ENCODE measurements at places on chromosomes 3 and 15.

GRCh38 chr3:56681984-56682461 lies 1.0 kb downstream of the TASOR start:
- DNase-seq = no peak

DNA sequence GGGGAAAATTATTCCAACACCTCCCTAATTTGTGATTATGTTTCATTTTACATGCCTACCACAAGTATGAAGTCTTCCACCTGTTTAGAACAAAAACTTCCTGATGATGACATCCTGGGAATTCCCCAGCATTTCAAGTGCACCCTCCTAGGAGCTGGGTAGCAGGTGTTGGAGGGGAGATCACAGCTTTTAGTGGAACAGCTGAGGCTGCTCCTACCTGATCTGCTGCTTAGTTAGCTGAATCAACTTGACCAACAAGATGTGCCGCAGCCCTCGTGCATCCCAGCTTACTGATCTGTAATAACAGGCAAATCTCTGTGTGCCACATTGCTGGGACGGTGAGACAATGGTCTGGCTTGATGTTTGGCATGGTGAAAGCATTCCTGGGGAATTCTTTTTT lies 29.7 kb downstream of the TRAK1 start:
- no peak for DNase-seq

GRCh38 chr15:61118885-61119284 lies 110.2 kb downstream of the RORA start:
- DNase-seq = no peak

- DNase-seq = no peak
Observed at GRCh38 chr3:132641837-132642538, 17.6 kb downstream of the ACAD11 start.

DNA sequence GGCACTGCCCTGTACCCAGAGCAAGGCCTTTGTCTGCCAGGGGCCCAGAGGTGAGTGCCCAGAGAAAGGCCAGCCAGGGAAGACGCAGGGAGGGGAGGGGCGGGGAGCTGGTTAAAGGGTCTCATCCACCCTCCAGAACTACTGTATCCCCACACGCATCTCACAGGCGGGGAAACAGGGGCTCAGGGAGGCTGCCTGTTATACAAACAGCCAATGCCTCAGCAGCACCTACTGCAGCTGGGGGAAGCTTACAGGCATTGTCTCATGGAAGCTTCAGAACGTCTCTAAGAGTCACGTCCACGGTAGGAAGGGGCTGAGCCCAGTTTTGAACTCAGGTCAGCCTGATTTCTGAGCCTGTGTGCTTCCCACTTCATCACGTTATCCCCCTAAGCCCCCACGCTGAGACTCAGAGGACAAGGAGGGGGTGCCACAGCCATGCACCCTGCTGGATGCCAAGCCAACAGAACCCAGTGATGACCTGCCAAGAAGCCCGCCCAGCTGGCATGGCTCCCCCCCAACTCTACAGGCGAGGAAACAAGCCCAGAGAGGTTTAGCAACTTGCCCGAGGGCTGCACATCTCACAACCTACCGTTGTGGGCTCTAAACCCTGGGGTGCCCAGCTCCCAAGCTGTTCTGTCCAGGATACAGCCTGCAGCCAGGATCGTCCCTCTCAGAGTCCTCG lies 54.5 kb downstream of the IQSEC1 start:
- no peak for DNase-seq

- DNase-seq = no peak
Observed at GRCh38 chr3:126033051-126033745, 50.7 kb downstream of the SLC41A3 start.

DNA sequence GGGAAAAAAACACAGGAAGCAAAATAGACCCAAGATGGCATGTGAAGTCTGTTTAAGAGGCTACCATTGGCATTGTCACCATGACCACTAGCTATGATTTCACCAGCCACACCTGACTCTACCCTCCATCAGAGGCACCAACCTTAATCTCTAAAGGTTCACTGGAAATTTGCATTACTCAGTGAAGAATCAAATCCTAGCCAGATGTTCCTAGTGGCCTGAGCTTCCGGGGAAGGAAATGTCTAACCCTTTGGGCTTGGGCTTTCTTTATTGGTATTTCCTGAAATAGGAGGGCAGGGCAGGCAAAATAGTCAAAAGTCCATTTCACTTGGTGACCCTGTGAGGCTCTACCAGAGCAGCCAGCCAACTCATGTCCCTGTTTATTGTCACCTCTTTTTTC lies 110.9 kb upstream of the PHLDB2 start:
- no peak for DNase-seq

- no peak for DNase-seq
Observed at GRCh38 chr3:23800731-23801130, 5.0 kb upstream of the UBE2E1 start.

DNA sequence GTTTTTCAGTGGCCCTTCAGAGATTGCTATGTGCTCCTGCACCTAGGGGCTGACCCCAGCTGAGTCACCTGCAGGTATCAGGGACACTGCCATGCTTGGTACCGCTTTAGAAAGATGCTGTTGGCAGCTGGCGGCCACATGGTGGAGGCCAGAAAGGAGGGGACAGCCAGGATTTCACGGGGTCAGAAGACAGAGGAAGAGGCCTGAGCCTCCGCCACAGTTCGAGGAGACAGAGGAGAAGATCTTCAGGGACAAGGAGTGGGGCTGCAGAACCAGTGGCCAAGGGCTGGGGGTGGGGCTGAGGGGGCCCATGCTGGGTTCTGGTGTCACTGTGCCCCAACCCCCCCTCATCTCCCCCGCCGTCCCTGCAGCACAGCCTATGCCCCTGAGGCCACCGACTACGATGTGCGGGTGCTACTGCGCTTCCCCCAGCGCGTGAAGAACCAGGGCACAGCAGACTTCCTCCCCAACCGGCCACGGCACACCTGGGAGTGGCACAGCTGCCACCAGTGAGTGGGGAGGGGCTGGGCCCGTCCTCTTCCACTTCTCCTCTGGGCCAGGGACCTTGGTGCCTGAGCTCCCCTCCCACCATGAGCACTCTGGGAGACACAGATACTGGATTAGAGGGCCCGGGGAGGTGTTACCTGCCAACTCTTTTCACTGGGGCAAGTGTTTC lies 19.9 kb downstream of the LOXL1 start:
- DNase-seq = no peak

- DNase-seq = no peak
Observed at GRCh38 chr15:98937413-98938104, 70.0 kb downstream of the PGPEP1L start.

DNA sequence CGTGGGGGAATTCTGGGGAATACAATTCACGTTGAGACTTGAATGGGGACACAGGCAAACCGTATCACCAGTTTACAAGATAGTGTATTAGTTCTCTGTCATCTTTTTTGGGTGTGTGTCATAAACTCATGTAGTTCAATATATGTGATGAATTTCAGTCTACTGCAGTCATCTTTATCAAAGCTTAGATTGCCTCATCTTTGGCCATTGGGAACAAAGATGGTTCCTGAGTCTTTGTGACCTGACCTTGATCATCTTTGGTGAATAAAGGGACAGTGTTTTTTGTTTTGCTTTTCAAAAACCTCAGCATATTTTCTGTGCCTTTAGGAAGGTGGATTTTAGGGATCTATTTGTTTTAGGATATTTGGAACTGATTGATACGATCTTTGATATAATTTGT lies 23.3 kb downstream of the LRCH3 start:
- no peak for DNase-seq

DNA sequence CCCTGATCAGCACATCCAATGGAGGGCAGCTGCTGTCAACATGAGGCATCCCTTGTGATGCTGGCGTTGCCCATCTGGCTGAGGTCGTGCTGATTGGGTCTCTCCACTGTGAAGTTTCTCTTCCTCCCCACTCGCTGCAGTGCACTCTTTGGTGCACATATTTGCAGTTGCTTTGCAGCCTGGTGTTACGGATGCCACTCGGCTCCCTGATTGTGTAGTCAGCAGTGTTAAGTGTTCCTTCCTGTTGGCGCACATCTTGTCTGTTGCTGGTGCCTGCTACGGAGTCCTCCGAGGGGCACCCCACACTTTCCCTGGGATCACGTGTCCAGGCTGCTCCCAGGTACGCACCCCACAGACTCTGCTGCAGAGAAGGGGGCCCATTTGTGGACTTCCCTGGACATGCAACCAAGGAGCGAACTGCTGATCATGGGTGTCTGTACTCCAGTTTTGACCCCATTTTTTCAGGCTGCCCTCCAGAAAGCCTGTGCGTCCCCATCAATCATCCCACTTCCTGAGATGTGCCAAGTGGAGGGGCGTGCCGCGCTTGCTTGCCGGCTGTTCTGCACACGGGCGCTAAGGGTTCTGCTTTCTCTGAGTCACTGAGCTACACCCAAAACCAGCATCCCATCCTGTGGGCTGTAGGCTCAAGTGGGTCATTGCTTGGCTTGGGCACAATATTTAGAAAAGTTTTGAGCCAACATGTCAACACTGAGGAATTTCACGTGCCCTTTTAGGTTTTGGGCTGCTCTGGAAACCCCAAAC lies 98.6 kb downstream of the FBLN2 start:
- peak; percentile 34 for DNase-seq

GRCh38 chr15:64888336-64888735 lies 23.4 kb upstream of the ANKDD1A start:
- no peak for DNase-seq

DNA sequence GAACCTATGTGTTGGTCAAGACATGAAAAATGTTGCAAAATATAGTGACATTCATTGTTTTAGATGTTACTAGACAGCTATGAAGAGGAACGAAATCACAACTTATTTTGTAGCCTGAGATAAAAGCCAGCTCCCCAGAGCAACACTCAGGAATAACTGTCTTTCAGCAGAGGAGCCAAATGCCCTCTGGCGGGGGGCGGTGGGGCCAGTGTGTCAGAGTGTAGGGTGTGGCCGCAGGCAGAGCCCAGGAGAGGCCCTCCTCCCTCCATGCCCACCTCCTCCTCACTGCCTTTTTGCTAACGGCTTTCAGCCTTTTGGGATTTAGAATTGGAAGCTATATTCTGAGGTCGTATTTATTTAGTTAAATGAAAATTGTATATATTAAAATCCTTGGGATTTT lies 16.9 kb downstream of the APOD start:
- DNase-seq = no peak

- DNase-seq = peak; percentile 71
Observed at GRCh38 chr3:59502806-59503205, 453.0 kb upstream of the CFAP20DC start.

GRCh38 chr3:29026286-29026685 lies 254.6 kb upstream of the RBMS3 start:
- no peak for DNase-seq

GRCh38 chr15:95712785-95713184 lies 617.7 kb upstream of the NR2F2 start:
- DNase-seq = no peak

- no peak for DNase-seq
Observed at GRCh38 chr15:79371591-79371990, 60.5 kb upstream of the MINAR1 start.

DNA sequence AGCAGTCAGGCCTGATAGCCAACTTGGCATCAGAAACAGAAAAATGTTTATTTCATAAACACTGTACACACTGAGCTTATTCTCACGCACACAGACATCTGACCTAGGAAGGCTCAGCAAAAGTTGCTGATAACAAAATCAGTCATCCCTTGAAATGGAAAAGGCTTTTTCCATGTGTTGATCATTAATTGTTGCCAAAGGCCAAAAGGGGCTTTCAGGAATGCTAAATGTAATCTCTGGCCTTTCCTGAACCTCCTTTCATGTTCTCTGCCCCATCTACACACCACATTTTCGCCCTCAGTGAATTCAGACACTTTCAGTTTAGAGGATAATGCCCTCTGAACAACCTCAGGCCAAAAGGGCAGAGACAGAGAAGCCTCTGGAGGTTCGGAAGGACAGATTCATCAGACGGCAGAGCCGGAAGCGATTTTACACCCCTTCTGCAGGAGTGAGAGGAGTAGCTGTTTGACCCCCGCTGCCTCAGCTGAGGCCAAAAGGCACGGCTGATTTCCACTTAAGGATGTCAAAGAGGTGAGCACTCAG lies 14.5 kb downstream of the RTP4 start:
- no peak for DNase-seq

GRCh38 chr15:91099995-91100813 lies at the start of gene SV2B:
Gene SV2B (plus strand): TSS chr15:91100257. CDS start chr15:91226264, 126,007 bp downstream.
- DNase-seq = no peak

DNA sequence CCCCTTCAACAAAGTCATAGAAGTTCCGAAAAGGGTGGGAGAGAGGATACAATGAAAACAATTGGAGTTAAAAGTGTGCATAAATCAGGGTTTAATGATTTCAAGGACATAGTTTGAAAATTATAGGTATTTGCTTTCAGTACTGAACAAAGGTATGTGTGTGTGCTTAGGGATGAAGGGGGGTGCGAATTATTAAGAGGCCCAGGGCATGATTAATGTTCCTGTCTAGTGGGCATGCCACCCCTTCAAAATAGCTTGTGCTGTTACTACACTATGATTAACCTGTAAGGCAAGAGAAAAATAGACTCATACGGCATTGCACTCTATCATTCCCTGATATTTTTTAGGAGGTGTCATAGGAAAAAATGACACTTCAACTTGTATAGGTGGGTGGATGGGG lies 731.6 kb downstream of the NAALADL2 start:
- DNase-seq = no peak

GRCh38 chr3:71492974-71493771 lies 90.4 kb downstream of the FOXP1 start:
- DNase-seq = no peak

DNA sequence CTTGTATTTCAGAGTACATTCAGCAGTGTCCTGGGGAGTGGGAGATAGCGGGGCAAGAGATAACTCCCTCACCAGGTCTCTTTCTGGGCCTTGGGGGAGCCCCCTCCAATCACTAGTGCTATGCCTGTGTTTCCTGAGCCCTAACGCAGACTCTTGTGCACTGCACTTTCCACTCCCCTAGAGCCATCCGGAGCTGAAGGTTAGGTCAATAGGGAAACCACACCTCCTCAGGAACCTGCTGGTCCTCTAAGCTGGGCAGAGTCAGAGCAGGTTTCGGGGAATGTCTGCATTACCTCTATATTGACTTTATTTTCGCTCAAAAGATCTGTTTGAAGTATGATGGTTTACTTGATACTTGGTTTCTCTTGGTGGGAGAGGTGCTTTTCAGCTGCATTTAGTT lies 617.0 kb upstream of the ROBO1 start:
- DNase-seq = no peak

- DNase-seq = no peak
Observed at GRCh38 chr15:45091576-45091975, 22.4 kb downstream of the DUOX2 start.

DNA sequence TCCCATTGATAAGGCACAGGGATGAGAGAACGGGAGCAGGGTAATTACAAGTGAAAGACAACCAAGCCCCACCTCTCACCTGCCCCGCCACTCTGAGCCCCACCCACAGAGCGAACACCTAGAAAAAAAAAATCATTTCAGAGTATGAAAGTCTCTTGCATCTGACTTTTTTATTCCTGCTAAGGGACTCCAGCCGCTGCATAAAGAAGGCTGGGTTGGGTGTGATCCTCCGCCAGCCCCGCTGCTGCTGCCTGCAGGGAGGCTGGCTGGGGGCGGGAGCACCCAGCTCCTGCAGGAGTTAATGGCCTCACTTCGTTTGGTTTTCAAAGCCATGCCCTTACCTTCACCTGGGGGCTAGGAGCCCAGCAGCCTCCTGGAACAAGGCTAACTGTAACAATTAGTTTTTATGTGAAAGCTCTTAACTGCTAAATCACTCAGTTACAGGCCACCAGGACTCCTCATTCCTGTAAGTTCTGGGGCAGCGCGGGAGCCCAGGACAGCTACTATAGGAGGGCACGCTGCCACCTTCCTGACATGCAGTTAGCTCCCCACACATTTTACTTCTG lies 78.0 kb upstream of the SNRPA1 start:
- no peak for DNase-seq

Measured in GM04503 (cell line).